Kidney tubule cell (primary cell): ENCODE measurements at places on chromosomes 6 and 20.
A peak's percentile ranks its signal among the peaks of the same experiment; 100 is the strongest.

DNA sequence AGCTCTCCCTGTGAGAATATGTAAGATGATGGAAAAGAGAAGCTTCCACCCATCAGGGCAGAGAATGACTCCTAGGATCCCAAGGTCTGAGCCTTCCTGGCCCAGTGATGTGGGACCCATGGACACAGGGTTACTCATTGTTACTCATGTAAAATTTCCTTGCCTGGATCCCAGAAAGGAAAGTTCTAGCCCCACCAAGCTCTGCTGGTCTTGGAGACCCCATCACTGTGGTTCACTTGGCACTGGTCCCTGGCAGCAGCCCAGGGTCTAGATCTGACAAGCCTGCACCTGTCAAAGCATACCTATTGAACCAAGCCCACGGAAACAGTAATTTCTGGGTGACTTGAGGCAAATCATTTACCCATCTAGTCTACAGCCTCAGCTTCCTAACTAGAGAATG lies 22.1 kb downstream of the MDGA1 start:
- peak; percentile 55 for DNase-seq

GRCh38 chr6:27847706-27848105 lies 64.5 kb downstream of the OR2B2 start:
- DNase-seq = peak; percentile 42

- DNase-seq = peak; percentile 40
These were observed 102.4 kb downstream of the TNFRSF21 start for GRCh38 chr6:47207261-47207660.

DNA sequence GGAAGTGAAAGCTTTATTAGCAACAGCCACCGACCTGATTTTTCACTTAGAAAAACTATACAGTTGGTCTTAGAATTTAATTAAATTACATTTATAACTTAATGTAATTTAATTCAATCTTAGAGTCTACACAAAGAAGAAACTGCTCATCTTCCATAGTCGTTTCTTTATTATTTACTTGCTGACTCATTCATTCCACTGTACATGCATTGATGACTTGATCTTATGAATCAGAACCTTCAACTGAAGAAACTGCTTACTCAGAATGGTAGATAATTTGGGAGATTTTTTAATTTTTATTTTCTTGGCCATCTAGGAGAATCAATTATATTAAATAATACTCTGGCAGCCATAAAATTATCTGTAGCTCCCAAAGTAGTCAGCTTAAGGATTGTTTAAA lies 1021.6 kb upstream of the FLRT3 start:
- DNase-seq = peak; percentile 58

DNA sequence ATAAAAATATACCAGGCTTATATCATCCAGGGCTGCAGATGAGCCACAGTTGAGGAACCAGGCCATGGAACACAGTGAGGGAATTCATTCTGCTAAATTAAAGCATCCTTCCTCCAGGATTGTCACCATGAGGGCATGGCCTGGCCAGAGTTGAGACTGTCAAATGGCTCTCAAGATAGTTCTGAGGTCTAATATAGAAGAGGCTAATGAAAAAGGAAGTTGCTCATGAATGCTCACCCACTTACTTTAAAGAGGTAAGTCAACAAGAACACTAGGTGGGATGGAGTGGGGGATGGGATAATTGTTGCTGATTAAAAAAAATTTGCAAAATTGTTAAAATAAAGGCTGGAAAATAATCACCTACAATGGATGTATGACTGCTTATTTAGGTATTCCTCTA lies 72.0 kb upstream of the GCM1 start:
- DNase-seq = no peak

DNA sequence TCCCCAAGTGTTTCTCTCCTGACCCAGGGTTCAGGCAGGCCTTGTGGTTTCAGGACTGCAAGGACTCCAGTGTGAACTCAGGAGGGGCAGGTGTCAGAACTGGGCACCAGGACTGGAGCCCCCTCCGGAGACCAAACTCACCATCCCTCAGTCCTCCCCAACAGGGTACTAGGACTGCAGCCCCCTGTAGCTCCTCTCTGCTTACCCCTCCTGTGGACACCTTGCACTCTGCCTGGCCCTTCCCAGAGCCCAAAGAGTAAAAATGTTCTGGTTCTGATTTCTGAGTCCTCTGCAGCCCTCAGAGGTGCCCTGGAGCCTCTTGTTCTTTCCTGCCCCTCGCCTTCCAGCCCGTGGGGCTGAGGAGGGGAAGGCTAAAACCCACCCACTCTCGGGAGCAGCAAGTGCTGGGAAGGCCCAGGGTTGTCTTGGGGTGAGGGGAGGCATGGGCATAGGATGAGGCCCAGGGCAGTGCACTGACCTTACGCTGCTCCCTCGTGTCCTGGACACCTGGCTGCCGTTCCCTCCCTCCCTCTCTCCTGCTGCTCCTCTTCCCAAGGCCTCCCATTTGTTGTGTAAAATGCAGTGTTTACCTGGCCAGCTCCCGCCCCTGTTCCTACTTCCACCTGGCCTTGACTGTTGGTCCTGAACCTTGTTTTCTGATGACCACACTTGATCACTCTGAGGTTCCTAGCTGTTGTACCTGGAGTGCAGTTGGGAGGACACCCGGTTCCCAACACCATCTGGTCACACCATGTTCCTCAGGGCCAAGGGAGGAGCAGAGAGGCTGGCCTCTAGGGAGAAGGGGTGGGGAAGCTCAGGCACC lies 9.9 kb downstream of the CNPY3 start:
- DNase-seq = no peak

DNA sequence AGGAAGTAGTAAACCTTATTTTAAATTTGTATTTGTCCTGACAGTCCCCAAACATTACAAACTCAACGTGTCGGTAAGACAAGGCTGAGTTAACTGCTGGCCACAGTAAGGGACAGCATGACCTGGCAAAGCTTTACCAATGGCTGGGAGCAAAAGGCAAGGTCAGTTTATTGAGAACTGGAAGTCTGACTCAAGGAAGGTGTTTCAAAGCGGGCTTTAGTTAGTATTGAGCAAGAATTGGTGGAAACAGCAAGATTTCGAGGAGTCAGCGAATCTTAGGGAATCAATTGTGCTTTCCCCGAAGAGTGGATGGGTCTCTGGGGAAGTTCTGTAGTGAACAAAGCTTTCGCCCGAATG lies 885 bp upstream of the GZF1 start:
- DNase-seq = peak; percentile 37
